ENCODE measurements at places on chromosomes 13 and 19.

DNA sequence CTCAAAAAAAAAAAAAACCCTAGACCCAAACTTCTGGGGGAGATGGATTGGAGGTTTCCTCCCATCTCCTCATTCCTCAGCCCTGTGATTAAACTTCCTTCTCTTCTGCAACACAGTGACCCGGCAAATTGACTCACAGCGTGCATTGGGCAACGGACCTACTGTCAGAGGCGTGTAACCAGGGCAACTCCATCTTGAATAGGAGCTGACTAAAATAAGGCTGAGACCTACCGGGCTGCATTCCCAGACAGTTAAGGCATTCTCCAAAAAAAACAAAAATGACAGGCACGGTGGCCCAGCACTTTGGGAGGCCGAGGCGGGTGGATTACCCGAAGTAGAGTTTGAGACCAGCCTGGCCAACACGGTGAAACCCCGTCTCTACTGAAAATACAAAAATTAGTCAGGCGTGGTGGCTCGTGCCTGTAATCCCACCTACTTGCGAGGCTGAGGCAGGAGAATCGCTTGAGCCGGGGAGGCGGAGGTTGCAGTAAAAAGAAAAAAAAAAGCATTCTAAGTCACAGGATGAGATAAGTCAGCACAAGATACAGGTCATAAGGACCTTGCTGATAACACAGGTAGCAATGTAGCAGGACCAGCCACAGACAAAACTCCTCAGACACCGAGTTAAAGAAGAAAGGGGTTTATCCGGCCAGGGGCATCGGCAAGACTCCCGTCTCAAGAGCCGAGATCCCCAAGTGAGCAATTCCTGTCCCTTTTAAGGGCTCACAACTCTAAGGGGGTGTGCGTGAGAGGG is 5.4 kb upstream of the NLRP7 start:
- DNase-seq: peak; percentile 87

GRCh38 chr19:16836115-16837034 is 7.2 kb downstream of the SIN3B start:
- no peak for DNase-seq

DNA sequence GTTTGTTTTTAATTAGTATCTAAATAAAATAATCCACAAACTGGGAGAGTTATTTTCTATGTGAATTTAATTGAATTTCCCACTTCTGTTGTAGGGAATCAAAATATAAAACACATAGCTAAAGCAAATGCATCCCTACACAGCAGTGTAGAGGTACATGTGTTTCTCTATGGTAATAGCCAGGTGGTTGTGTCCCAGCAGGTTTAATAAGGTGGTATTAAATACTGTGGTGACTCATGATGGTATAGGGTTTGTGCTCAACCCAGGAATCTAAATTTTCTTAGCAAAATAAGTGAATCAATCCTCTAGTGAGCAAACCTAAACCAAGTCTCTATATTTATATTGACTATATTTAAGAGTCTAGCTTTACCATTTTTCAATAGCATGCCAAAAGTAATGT is 30.0 kb downstream of the PCDH9 start:
- no peak for DNase-seq

- no peak for DNase-seq
Measured at GRCh38 chr13:70222926-70223325, 114.7 kb upstream of the KLHL1 start.

DNA sequence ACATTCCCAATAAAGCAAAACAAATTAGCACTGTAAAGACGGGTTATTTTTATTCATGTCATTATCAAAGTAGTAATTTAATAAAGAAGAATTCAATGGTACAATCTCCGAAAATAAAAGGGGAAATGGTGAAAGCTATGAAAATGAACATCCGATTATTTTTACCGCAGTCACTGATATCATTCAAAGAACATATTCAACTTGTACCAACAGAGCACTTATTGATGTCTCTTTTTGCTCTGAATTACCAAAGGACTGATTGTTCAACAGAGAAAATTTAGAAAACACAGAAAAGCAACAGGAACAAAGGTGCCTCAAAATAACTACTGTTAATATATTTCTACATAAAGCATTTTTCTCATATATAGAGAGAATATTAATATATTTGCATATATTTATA is 119.4 kb downstream of the DIAPH3 start:
- DNase-seq: no peak

- DNase-seq: no peak
Measured at GRCh38 chr13:75473468-75473867, 8.5 kb downstream of the TBC1D4 start.

DNA sequence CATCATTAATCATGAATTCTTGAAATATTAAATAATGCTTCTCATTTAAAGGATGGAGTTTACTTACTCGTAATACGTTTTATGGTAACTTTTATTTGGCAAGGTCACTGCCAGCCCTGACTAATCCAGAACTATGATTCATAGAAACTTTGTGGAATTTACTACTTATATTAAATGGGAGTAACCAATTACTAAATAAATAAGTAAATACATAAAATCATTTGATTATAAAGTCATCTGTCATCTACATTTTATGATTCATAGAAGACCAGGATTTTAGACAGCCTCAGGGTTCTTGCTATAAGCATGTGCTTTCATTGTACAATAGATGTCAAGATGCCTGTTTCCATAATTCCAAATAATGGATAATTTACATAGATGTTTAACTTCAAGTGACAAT is 611.1 kb downstream of the TBC1D4 start:
- DNase-seq: no peak

DNA sequence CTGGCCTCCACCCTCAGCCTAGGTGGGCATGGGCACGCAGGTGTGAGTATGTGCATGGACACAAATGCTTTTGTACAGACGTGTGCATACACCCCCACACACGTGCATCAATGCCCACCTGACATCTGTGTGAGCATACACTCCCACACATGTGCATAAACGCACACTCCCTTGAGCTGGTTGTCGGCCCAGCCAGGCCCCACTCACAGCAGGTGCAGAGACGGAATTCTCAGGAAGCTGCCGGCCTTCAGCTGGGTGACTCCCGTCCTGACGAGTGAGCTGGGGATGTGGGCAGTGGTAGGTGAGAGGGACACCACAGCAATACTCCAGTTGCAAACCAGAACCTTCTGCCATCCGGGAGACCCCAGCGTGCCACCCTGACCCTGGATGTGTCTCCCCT is 1.0 kb downstream of the LGI4 start:
- DNase-seq: no peak

GRCh38 chr19:3748965-3749364 is 12.5 kb downstream of the APBA3 start:
- DNase-seq: no peak

DNA sequence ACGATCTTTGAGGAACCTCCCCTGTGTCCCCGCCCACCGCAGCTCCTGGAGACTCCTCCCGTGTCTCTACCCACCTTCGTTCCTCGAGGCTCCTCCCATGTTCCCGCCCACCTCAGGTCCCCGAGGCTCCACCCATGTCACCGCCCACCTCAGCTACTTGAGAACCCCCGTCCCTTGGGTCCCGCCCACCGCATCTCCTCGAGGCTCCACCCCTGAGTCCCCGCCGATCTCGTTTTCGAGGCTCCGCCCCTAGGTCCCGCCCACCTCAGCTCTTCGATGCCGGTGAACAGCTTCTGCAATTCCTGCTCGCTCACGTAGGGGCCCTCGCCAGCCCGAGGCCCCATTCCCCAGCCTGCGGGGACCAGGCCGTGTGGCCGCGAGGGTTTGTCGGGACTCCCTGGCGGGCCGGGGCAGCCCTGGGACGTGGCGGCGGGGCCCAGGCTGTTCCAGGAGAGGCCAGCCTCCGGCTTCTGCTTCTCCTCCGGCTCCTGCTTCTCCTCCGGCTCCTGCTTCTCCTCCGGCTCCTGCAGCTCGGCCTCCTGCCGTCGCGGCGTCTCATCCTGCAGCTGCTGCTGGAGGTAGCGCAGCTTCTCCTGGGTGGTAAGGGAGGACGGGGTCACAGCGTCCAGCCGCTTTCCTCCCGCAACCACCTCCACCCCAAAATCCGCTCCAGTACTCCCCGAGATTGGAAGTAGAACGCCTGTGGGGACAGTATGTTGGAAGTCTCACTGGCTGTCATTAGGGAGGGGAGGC is 16.7 kb downstream of the TSKS start:
- no peak for DNase-seq

DNA sequence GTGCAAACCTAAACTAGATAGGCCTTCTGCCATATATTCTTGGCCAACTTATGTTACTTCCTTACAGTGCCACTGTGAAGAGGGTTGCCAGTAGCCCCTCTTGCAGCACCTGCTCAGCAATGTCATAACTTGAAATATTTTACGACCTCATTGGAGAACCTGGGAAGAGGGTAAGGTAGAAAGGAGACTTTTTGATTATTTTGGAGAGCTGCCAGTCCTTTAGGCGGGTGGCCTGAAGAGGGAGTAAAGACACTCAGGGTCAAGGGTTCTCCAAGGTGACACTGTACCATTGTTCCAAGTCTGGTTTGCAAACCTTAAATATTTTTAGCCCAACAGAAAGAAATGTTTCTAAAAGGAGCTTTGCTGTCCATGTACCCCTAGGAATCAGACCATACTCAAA is 118.3 kb downstream of the FLT1 start:
- DNase-seq: no peak

DNA sequence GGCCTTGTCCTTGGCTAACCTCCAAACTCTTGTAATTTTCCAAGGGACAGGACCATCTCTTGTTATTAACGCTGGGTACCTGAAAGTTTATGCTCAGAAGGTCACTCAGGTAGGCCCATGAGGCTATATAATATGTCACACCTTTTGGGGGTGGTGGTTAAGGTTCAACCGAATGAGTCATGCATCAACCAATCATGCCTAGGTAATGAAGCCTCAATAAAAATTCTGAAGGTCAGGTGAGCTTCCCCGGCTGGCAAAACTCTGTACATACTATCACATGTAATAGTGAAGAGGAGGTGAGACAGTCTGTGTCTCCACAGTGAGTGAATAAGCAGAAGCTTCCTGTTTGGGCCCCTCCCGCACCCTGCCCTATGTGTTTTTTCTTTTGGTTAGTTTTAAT is 424.9 kb downstream of the PCDH17 start:
- DNase-seq: no peak

GRCh38 chr19:50772476-50772875 is 2.2 kb downstream of the GPR32 start:
- no peak for DNase-seq

- no peak for DNase-seq
Measured at GRCh38 chr13:21242236-21242635, 65.8 kb downstream of the MRPL57 start.

DNA sequence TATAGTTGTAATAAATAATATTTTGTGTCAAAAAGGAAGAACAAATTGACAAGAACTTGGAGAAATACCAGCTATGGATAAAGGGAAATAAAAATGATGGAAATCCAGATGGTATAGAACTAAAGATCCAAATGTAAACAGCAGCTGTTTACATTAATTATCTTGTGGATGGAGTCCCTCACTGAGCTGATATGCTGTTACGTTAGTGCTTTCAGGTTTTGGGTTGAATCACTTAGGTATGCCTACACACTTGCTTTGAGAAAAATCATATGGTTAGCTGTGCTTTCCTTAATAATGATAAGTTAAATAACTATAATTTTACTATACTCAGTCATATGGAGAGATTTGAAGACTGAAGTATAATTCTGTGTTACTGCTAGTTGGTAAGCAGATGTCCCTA is 27.7 kb downstream of the WASF3 start:
- no peak for DNase-seq

DNA sequence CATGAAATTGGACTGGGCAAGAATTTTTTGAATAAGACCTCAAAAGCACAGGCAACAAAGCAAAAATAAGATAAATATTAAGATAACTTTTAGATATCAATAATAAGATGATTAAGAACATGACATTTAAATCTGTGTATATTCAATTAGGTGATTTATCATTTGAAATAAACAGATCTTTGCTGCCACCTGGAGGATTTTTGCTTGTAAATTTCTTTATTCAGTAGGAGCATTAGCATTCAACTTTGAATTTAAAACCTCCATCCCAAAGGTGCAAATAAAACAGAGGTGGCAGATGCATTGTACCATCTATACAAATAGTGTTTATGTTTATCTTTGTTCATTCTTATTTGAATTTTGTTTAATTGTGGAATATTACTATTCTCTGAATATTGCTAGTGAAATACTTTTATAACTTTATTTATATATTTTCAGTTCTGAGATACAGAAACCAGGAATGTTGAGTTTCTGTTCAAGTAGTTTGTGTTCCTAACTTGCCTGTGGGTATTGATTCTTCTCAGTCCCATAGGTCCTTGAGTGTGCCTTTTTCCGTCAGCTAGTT is 20.9 kb downstream of the COG6 start:
- DNase-seq: no peak

GRCh38 chr13:27199211-27199610 is 27.6 kb upstream of the USP12 start:
- no peak for DNase-seq

- no peak for DNase-seq
Measured at GRCh38 chr19:33910922-33911321, 114.3 kb downstream of the KCTD15 start.

- no peak for DNase-seq
Measured at GRCh38 chr19:3098141-3098514, 4.0 kb downstream of the GNA11 start.

DNA sequence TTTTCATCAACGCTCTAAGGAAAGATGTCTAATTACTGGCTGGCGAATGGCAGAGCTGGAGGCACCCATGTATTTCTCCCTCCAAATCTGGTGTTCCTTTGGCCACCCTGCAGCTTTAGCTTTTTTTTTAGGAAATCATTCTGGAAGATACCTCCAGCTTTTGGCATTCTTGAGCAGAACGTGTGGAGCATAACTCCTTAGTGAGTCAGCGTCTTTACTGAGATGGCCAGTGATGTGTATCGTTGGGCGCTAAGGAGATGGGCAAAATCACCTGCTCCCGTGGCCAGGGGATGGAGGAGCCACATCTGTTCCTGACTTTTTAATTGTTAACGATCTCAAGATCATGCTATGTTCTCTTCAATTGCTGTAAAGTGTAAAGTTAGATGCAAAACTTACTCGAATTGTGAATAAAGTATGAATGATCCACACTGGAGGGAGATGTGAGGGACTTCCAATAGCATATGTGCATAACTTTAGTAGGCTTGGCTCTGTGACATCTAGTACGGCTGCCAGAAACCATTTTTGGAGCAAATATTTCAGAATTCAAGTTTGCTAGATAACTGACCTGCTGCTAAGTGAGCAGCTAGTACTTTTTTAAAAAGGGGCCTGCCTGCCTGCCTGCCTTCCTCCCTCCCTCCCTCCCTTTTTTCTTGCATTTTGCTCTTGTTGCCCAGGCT is 24.4 kb upstream of the C1QTNF9 start:
- DNase-seq: no peak

GRCh38 chr13:98462241-98462882 is 114.5 kb downstream of the STK24 start:
- DNase-seq: no peak

DNA sequence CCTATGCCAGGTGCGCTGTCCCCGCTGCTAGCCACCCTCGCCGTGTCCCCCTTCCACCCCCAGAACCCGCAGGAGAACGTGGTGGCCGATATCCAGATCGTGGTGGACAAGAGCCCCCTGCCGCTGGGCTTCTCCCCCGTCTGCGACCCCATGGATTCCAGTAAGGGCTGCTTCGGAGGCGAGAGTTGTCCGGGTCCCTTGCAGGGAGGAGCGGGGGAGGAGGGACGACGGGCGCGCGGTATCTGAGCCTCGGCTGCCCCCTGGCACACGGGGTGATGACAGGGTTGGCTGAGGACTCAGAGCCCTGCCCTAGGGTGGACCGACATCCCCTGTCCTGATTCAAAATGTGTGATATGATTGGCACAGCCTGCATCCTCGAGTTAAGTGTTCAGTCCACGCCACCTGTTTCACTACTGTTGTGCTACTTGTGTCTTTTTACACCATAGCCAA is 653 bp downstream of the MVB12A start:
- DNase-seq: peak; percentile 34

GRCh38 chr13:99278200-99278599 is 20.0 kb upstream of the GPR18 start:
- DNase-seq: peak; percentile 64

GRCh38 chr13:110887597-110888333 is 27.1 kb downstream of the ANKRD10 start:
- DNase-seq: no peak

Measured in HL-60 (cell line).